ENCODE measurements at places on chromosomes 3 and 15.

DNA sequence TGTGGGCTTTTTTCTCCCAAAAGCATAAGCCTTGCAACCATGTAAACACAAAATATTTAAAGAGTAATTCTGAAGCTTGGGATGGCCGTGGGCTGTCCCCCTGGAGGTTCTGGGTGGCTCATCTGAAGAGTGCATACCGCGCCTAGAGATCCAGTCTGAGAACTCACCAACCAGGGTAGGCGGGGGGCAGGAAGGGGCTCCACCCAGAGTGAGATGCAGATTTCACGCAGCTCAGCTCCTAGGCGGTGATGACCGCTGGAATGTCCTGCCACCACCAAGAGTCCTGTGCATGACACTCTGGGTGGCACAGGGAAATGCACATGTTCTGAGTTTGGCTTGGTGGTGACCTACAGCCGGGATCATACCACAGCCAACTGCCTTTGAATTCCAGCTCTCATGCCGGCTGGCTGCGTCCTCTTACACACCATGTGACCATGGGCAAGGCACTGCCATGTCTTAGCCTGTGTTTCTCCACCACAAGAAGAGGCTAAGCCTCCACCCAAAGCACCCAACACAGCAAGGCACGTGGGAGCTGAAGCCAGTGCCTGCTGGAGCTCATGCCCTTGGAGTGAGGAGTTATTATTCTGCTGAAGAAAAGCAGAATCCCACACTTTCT lies 125.1 kb upstream of the IQSEC1 start:
- DNase-seq, result no peak

DNA sequence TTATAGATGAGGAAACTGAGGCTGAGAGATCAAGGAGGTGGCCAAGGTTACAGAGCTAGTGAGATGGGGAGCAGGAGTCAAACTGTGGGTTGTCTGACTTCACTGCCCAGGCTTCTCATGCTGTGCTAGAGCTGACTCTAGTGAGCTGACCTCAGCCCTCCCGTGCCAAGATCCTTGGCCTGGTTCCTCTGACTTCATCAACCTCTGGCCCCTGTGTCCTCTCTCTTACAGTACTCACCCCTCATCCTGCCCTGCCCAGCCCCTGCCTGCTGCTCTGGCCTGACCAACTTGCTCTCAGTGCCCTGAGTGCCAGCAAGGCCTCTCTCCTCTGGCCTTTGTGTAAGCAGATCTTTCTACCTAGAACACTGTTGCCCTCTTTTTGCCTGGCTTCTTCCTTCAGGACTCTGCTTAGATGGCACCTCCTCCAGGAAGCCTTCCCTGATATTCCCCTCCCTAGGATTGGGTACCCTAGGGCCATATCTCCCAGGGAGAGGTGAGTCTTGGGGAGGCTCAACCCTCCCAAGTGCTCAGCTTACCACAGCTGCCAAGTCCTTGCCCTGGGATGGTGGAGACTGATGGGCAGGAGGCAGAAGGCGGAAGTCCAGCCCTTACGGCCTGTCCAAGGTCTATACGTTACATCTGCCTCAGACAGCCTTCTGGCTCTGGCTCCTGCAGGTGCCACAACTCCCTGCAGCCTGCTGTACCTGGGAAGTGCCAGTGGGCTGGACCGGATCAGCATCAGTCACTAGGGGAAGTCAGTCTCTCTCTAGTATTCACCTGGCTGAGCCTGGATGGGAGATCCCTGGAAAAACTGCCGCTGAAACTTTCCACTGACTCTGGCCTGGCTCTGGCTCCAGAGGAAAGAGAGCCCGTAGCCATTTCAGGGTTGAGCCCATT lies 36.3 kb upstream of the FAM107A start:
- DNase-seq, result no peak

GRCh38 chr3:114318295-114318694 lies 24.5 kb downstream of the TIGIT start:
- DNase-seq, result no peak

DNA sequence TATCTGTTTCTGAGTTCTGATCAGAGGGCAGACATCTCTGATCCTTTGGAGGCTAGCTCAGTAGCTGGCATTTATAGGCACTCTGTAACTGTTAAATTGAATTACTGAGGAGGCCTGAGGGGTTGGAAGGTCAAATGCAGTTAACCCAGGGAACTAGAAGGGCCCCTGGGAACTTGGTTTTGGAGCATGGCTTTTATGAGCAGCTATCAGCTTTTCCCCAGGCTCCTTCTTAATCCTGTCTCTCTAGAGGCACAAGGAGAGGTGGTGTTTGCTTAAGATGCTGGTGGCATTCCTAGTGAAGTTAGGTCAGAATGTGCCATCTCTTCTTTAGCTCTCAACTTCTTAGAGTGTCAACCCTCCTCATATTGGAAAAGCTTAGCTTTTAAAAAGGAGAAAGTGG lies 128.9 kb downstream of the LPP start:
- no peak for DNase-seq

DNA sequence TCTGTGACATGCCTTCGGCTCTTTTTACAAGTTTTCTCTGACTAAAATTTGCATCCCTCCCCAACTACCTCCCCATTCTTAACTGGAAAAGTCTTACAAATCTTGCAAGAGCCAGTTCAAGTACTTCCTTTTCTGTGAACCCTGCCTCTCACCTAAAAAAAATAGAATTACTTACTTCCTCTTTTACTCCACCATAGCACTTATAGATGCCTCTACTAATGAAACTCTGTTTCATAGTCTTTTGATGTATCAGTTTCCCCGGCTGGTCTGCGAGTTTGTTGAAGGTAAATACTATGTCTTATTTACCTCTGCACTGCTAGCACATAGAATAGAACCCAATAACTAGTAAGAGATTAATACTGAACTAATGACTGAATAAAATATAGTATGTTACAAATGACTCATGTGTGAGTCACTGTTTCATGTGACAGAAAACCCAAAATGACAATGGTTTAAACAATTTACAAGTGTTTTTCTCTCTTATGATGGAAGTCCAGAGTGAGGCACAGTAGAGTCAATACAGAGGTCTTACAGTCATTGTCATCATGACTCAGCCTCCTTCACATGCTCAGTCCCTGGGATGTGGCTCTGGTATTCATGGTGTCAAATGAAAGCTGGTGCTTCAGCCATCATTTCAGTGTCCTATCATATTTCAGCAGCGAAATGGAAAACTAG lies 393.5 kb downstream of the RSL24D1 start:
- no peak for DNase-seq

GRCh38 chr3:71206305-71207165 lies 377.0 kb downstream of the FOXP1 start:
- no peak for DNase-seq

DNA sequence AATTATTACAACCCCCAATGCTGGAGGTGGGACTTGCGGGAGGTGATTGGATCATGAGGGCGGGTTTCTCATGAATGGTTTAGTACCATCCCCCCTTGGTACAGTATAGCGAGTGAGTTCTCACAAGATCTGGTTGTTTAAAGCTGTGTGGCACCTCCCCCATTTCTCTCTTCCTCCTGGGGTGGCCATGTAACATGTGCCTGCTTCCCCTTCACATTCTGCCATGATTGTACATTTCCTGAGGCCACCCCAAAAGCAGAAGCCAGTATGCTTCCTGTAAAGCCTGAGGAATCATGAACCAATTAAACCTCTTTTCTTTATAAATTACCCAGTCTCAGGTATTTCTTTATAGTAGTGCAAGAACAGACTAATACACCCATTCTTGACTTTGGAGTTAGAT lies 20.3 kb upstream of the PROK2 start:
- DNase-seq, result peak; percentile 20

DNA sequence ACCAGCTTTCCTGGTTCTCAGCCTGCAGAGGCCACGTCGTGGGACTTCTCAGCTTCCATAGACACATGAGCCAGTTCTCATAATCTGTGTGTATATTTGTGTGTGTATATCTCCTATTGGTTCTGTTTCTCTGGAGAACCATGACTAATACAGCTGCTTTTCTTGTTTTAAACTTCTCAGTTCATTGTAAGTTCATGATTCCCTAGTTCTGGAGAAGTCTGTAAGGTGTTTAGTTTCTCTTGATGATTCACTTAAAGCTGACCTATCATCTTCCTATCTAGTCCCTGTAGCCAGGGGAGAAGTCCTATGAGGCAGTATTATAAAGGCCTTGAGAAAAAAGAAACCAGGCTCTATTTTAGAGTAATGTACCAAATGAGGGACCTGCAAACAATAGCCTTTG lies 147.7 kb downstream of the RYR3 start:
- no peak for DNase-seq

DNA sequence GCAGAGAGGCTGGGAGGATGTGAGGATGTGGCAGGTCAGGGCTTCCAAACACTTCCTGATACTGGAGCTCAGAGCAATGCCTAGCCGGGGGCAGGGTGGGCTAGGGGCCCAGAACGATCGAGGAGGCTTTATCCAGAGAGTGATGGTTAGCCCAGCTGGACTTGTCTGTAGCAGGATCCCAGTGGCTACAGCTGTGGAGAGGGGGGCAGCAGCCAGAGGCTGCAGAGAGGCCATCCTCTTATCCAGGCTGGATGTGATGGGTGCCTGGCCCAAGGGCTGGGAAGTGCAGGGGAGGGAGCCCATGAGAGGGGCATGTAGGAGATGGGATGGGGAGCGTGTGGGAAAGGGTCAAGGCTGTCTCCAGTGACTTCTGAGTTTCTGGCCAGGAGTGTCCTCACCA lies 4.6 kb downstream of the PARP3 start:
- no peak for DNase-seq

DNA sequence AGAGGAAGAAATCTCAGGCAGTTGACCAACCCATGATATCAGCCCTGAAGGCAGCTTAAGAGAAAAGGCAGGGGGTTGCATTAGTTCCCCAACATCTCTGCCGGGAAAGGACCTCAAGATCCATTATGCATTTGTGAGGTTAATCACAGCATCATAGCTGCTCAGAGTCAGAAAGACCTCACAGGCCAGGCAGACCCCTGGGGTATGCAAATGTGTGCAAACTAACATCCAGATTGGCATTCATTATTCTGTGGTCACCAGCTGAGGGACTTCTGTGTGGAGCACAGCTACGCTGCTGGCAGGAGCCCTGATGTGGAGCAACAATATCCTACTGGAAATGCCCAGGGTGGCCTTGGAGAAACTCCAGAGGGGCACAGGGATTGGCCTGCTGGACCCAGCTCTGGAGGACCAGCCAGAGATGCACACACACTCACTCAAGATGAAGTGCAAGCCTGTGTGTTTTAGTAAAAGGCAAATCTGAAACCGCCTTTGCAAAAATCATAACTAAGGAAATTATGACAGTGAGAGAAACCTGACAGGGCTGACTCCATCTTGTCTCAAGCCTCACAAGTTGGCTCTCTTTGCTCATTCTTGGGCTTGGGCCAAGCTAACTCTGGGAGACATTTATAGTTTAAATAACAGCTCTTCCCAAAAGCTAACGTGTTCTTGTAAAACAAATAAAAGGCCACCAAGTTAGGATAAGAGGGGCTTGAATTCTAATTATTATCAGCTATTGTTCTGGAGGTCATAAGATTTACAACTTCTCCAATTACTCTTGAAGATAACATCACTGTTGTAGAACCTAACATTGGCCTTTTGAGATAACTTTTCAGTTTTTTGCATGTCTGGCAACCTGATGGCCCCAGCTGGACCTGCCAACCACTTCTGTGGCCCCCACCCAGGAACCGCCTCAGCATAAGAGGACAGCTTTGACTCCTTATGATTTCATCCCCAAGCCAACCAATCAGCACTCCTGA lies 257.1 kb downstream of the UACA start:
- DNase-seq, result no peak

DNA sequence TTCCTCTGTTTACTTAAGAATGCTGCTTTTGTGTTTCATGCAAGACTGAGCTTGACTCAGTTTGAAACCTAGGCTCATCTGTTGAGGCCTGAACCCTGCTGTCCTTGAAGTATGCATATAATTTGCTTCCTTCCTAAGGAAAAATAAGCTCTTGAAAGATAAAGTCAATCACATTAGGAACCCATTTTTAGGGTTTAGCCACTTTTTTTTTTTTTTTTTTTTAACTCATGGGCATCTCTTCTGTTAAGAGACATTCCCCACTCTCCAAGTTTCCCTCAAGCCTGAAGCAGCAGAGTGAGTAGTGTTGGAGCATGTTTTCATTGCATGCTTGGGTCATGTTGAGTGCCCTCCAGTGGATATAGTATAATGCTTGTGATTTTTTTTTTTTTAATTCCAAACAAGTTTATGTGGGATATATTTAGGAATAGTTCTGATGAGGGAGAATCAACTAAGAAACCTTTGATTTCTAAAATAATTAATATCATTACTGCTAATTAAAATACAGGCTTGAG lies 3.6 kb downstream of the CTNNB1 start:
- no peak for DNase-seq

DNA sequence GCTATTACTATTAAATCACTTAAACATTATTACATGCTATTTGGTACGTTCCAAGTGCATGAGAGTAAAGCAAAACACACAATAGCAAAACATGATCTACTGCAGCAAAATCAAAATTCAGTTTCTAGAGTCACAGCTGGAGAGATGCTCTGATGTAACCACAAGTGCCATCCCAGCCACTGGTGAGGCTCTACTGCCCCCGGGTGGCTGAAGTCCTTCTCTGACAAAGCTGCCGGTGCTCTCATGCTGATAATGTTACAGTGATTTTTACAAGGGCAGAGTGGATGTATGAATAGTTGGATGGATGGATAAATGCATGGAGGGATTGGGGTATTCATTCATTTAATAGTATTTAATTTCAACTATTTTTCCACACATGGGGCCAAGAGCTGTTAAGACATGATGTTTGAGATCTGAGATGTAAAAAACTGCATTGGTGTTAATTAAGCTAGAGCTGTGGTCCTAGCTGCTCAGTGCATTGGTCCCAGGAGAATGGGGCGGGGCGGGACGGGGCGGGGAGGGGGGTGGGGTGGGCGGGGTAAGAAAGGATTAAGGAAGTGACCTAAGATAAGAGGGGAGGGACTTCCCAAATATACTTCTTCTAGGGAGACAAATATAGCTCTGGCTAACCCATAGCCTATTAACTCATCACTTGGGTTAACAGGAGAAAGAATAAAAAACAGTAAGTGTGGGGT lies 5.3 kb upstream of the SPESP1 start:
- DNase-seq, result peak; percentile 48

GRCh38 chr15:70275461-70276138 lies 177.9 kb upstream of the TLE3 start:
- no peak for DNase-seq

GRCh38 chr3:28326458-28326926 lies 22.0 kb upstream of the ZCWPW2 start:
- DNase-seq, result peak; percentile 36

GRCh38 chr3:127723011-127723567 lies 50.3 kb downstream of the ABTB1 start:
- DNase-seq, result no peak

GRCh38 chr3:188624828-188625227 lies 470.9 kb downstream of the LPP start:
- no peak for DNase-seq

DNA sequence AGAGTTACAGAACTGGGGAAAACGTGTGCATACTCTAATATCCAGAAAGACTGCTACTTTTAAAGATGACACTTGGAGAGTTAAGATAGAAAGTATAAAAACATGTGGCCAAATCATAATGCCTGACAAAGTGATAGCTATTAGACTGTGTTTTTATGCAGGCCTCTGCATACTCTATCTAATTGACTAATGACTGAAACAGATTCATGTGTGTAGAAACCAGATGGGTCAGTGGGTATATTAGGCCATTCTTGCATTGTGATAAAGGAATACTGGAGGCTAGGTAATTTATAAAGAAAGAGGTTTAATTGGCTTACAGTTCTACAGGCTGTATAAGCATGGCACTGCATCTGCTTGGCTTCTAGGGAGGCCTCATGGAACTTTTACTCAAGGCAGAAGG lies 71.5 kb downstream of the PPM1L start:
- DNase-seq, result no peak

- DNase-seq, result no peak
Observed at GRCh38 chr15:90519688-90520087, 10.0 kb upstream of the CRTC3 start.

Data from CD4-positive, alpha-beta T cell treated with Interferon alpha-2 for 1 hour (primary cell).